ENCODE measurements at places on chromosomes 12 and 14.

DNA sequence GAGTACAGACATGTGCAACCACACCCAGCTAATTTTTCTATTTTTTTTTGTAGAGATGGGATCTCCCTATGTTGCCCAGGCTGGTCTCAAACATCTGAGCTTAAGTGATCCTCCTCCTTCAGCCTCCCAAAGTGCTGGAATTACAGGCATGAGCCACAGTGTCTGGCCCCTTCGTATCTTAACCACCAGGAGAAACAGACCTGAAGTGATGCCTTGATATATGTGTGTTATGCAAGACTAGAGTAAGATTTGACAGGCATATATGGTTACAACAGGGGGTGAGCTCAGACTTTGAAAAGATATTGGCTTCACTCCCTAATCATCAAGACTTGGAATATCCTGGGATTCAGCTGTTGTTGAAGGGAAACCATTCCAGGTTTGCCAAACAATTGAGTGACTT lies 10.7 kb upstream of the GALNT6 start:
- H3K27ac ChIP-seq, result no peak overlapping the region
- no peak for DNase-seq
- H3K4me3 ChIP-seq, result no peak overlapping the region
- H3K27me3 ChIP-seq, result no peaks in the 10 kb centered on the region

- peaks cover 1% of the 10 kb centered on the region for H3K27me3 ChIP-seq
- H3K4me3 ChIP-seq, result peak overlapping the region; percentile 48
- H3K36me3 ChIP-seq, result no peaks in the 10 kb centered on the region
- H3K4me1 ChIP-seq, result no peaks in the 10 kb centered on the region
- no peak for DNase-seq
- no peak overlapping the region for H3K27ac ChIP-seq
Observed at GRCh38 chr14:60636879-60637478, 12.3 kb downstream of the SIX1 start.

DNA sequence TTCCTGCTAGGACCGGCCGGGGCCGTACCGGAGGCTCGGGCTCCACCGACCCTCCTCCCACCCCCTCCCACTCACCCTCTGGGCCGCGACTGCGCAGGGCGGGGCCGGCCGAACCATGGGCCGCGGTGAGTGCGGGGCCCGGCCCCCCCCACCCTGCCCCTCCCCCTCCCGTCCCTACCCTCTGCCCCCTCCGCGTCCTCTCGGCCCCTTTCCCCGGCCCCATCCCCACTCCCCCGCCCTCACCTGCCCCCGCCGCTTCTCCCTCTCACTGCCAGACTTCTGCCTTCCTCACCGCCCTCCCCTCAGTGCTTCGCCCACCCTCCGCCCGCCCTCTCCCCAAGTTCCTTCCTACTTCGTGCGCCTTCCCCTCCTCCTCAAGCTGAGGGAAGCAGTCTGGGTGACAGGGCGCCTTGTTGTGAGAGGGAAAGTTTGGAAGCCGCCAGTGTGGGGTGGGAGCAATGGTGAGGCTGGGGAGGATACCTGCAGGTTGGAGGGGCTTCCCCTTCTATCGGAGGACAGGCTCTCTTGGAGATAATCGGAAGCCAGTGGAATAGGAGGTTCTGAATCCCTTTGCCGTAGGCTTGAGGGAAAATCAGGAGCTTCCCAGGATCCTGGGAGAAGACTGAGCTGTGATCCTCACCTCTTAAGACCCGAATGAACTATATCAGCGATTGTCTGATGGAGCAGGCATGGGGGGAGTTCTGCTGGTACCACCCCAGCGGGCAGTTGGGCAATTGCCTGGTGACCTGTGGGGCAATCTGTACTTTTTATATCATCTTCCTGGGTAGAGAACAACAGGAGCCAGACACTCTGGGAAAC lies 472 bp downstream of the MBD6 start:
- H3K27me3 ChIP-seq, result no peaks in the 10 kb centered on the region
- peaks cover 38% of the 10 kb centered on the region for H3K36me3 ChIP-seq
- H3K27ac ChIP-seq, result peak overlapping the region; percentile 99
- H3K4me3 ChIP-seq, result peak overlapping the region; percentile 81

GRCh38 chr12:44696542-44696941 lies 179.6 kb downstream of the NELL2 start:
- no peaks in the 10 kb centered on the region for H3K36me3 ChIP-seq
- H3K4me3 ChIP-seq, result no peak overlapping the region
- H3K27me3 ChIP-seq, result no peaks in the 10 kb centered on the region

DNA sequence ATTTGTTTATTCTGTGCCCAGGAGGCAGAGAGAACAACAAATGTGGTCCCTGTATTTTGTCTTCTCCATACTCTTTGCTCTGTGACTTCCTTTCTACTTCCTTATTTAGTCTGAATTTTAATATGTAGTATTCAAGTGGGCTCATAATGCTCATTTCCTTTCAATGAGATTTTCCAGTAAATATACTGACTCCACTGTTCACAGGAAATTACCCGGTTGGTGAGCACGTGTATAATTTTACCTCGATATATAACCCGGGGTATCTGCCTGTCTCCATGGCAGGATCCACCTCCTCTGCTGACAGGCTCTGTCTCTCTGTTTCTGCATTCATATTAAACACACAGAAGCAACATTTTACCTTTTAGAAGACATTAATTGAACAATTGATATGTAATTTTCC lies 166.0 kb downstream of the SLC38A4 start:
- no peaks in the 10 kb centered on the region for H3K27me3 ChIP-seq
- no peak overlapping the region for H3K4me3 ChIP-seq
- no peaks in the 10 kb centered on the region for H3K36me3 ChIP-seq
- H3K27ac ChIP-seq, result peak overlapping the region; percentile 80

DNA sequence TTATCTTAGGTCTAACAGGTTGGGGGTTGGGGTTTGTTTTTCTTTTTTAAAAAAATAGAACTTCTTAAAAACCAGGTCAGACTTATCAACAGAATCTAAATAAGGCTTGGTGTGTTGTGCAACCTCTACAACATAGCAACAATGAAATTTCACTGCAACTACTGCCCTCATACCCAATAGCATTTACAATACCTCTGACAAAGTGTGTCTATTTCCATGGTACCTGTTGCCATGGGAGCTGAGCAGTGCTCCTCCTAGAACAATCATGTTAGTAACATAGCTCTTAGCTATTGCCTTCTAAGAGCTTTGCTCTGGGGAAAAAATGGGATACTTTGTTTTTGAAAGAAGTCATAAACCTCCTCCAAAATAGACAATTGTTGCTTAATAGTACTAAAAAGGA lies 103.3 kb upstream of the CCDC175 start:
- H3K27ac ChIP-seq, result peak overlapping the region; percentile 90
- H3K4me1 ChIP-seq, result peaks cover 9% of the 10 kb centered on the region
- H3K36me3 ChIP-seq, result no peaks in the 10 kb centered on the region
- peak; percentile 33 for DNase-seq
- no peaks in the 10 kb centered on the region for H3K27me3 ChIP-seq
- H3K4me3 ChIP-seq, result no peak overlapping the region

DNA sequence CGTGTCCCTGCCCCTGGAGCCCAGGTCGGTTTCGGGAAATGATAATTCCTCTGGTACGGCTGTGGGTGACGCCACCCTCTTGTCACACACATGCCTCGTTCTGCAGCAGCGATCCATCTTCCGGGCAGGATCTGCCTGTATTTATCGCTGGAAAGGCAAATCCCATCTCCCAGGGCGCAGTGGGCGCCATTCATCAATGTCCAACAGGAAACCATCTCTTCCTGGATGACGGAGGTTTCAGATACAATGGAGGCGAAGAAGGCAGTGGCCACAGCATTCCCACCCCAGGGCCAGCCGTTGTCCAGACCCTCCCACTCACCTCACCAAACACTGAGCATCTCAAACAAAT lies 74.2 kb downstream of the NOC4L start:
- H3K36me3 ChIP-seq, result no peaks in the 10 kb centered on the region
- H3K27ac ChIP-seq, result no peak overlapping the region
- no peaks in the 10 kb centered on the region for H3K27me3 ChIP-seq
- DNase-seq, result no peak
- no peaks in the 10 kb centered on the region for H3K4me1 ChIP-seq

DNA sequence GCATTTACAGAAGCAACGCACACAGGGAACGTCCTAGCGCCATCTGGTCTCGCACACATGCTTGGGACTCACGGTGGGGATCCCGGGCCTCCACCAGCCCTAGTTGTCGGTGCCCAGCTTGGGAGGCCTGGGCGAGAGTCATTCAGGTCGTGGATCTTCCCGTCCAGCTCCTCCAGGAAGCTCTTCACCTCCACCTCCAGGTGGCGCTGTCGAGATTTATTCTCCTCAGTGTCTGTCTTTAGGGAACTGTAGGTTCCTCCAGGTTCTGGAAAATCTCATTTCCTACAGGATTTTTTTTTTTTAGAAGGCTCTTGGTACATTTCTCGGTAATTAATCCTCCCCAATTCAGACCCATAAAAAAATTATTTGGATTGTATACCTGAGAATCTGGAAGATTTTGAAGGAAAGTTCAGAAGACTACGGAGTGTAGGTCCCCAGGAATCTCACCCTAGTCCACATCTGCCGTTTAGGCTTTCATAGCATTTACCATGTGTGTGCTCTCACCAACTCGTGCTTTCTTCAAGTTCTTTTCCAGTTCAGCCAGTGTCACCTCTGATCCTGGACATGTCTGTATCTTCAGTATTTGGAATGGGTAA lies 910.0 kb downstream of the TMEM121 start:
- no peak overlapping the region for H3K4me3 ChIP-seq
- H3K27me3 ChIP-seq, result no peaks in the 10 kb centered on the region
- no peaks in the 10 kb centered on the region for H3K36me3 ChIP-seq
- no peaks in the 10 kb centered on the region for H3K4me1 ChIP-seq

DNA sequence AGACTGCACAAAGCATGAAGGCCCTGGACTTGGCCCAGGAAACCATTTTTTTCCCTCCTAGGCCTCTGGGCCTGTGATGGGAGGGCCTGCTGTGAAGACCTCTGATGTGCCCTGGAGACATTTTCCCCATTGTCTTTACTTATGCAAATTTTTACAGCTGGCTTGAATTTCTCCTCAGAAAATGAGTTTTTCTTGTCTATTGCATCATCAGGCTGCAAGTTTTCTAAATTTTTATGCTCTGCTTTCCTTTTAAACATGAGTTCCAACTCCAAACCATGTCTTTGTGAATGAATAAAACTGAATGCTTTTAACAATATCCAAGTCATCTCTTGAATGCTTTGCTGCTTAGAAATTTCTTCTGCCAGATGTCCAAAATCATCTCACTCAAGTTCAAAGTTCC lies 43.7 kb upstream of the TRHDE start:
- H3K4me3 ChIP-seq, result no peak overlapping the region
- H3K4me1 ChIP-seq, result no peaks in the 10 kb centered on the region
- no peaks in the 10 kb centered on the region for H3K27me3 ChIP-seq
- DNase-seq, result no peak
- no peaks in the 10 kb centered on the region for H3K36me3 ChIP-seq

- no peak for DNase-seq
- H3K27ac ChIP-seq, result no peak overlapping the region
- no peak overlapping the region for H3K4me3 ChIP-seq
- H3K4me1 ChIP-seq, result no peaks in the 10 kb centered on the region
- H3K36me3 ChIP-seq, result no peaks in the 10 kb centered on the region
Observed at GRCh38 chr12:5660238-5660637, 228.3 kb downstream of the NTF3 start.

GRCh38 chr12:129049917-129050316 lies 196.6 kb downstream of the GLT1D1 start:
- no peaks in the 10 kb centered on the region for H3K4me1 ChIP-seq
- DNase-seq, result no peak
- no peaks in the 10 kb centered on the region for H3K36me3 ChIP-seq
- H3K4me3 ChIP-seq, result no peak overlapping the region
- H3K27ac ChIP-seq, result no peak overlapping the region
- no peaks in the 10 kb centered on the region for H3K27me3 ChIP-seq

DNA sequence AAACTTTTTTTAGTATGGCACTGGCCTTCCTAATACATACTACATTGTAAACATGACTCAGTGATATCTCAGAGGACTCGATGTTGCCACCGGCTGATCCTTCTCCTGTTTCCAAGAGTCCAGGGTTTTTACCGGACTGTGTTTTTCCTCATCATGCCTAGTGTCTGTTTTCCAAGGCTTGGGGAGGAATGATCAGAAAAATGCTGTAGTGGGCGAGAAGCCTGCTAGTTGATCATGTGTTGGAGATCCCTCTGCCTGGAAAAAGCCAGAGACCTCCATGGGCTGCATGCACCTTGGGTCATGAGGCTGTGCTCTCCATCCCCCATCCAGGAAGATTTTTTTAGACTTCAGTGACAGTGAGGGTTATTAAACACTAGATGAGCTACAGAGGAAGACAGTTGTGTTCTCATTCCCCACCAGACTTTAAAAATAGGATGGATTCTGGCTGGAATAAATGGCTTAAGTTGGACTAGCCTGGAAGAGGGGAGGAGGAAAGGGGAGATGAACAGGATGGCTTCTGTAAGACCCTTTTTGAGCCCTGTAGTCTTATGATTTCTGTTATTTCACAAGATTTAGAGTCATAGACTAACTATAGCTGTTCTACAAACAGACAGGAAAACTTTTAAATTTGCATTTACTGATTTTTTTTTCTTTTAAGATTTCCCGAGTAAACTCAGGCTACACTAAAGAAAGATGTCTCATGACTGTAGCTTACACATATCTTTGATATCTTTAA lies 145.7 kb downstream of the SAMD4A start:
- no peaks in the 10 kb centered on the region for H3K27me3 ChIP-seq
- H3K36me3 ChIP-seq, result no peaks in the 10 kb centered on the region
- DNase-seq, result no peak

- no peak overlapping the region for H3K27ac ChIP-seq
- H3K4me1 ChIP-seq, result no peaks in the 10 kb centered on the region
- no peak for DNase-seq
- no peaks in the 10 kb centered on the region for H3K36me3 ChIP-seq
Observed at GRCh38 chr14:22047115-22047514, 373.5 kb upstream of the OR4E1 start.

GRCh38 chr12:128019996-128020544 lies 246.9 kb upstream of the TMEM132C start:
- DNase-seq, result no peak
- H3K27ac ChIP-seq, result no peak overlapping the region
- no peaks in the 10 kb centered on the region for H3K4me1 ChIP-seq
- H3K36me3 ChIP-seq, result no peaks in the 10 kb centered on the region
- no peaks in the 10 kb centered on the region for H3K27me3 ChIP-seq
- no peak overlapping the region for H3K4me3 ChIP-seq

GRCh38 chr12:54126696-54127537 lies 61.9 kb downstream of the SMUG1 start:
- H3K36me3 ChIP-seq, result no peaks in the 10 kb centered on the region
- H3K27ac ChIP-seq, result peak overlapping the region; percentile 71
- DNase-seq, result no peak
- no peaks in the 10 kb centered on the region for H3K27me3 ChIP-seq

DNA sequence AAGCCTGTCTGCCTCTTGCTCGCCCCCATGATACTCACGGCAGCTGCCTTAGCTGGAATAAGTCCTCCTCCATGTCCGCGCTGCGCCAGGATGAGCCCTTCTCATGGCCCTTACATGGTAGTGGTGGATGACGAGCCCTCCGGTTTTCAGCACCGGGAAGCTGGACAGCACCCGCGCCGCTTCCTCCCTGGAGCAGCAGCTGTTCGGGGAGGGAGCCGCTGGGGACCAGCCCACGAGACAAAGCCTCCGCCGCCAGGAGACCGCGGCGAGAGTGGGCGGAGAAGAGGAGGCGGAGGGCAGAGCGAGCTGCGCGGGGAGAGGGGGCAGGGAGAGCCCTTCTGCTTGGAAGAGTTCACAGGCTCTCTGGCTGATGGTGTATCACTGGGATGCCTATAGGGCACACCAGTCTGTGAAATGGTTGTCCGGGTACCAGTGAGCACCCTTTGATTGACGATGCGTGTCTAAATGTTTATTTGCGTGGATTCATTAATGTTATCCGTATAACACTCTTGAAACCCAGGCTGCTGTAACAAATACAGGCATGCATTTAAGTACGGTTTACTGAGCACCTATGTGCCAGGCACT lies at the start of gene SVOP:
SVOP (minus strand) TSS at position 273 of the 585 bp plus-strand sequence; CDS start at position 73, 200 bp downstream.
- H3K4me3 ChIP-seq, result no peak within 1 kb of the TSS
- H3K27ac ChIP-seq, result no peak within 1 kb of the TSS
- DNase-seq, result peak; percentile 70
- no peaks in the 10 kb centered on the region for H3K27me3 ChIP-seq
